ENCODE measurements at places on chromosomes 16 and 17.
A peak's percentile ranks its signal among the peaks of the same experiment; 100 is the strongest.

DNA sequence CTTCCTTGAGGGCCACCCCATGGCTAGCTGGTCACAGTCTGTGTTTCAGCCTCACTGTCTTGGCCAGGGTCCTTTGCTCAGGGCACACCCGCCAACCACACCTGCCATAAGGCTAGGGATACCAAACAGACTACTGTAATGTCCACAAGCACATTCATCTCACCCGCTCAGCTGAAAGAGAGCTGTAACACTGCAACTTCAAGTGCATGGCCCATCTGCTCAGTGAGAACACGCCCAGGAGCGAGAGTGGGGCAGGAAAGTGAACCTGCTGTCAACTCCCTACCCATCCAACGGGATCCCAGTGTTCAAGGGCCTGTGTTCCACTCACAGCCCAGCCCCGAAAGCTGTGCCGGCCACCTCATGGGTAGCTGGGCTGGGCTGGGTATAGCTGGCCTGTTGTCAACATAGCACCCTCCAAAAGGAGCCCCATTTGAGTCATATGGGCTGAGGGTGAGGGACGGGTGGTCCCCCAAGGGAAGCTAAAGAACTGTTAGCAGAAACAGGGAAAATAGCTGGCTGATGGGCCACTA lies 55.7 kb downstream of the SCNN1B start:
- DNase-seq: no peak

DNA sequence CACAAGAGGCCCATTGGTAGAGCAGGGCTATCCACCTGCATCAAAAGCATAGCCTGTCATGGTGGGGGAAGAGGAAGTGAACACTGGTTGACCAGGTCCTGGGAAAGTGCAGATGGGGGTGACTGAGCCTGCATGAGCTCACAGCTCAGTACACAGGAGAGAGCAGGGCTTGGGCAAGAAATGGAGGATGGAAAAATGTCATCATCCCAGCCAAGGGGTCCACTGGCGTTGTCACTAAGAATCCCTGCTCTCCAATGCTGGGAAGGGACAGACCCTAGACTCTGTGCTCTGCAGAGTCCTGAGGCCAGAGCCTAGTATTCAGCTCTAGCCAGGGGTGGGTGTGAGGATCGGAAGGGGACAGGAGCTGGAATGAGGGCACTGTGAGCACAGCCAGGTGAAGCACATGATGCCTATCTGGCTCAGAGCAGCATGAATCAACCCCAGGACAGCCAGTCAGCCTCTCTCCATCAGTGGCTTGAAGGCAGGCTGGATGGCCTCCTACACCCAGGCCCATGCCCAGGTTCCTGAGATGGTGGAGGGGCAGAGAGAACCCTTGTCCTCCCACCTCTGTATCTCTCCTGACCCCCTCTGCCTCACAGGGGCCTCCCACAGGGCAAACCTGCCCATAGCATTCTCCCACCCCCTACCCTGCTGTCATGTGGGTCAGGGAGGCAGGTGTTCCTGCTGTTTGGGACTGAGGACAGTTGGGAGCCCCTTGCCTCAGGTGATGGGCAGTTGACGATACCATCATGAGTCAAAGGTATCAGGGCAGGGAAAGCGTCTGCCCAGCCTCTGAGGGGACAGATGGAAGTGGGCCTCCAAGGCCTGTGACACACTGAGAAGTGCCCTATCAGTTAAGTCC lies 13.8 kb upstream of the CTCF start:
- no peak for DNase-seq

DNA sequence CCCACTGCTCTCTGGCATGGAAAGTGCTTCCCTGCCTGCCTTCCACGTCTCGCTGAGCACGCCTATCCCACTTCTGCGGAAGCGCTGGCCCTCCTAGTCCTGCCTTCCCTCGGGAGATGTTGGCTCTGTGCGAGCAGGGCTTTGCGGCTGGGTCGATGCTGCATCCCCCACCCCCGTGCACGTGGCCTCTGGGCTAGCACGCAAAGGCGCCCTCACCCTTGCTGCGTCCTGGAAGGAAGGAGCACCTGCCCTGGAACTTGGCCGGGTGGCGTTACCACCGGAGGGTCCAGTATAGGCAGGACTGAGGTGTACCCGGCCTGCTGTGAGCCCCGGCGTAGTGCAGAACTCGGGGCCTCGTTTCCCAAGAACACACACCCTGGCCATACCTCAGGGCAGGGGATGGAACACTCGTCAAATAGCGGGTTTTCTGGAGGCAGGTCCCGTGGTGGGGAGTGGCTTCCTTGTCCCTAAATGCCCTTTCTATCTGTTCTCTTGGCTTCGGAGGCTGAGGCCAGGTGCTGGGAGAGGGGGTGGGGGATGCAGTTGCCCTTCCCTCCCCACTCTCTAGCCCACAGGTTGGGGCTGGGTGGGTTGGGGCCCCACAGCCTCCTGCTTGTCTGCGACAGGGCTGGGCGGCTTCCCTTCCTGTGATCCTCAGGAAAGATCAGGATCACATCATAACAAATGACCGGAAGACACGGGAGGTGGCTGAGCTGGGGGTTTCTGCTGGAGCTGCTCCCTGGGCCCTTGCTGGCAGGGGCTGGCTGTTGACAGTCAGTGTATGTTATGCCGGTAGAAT lies 17.4 kb downstream of the BAIAP2 start:
- DNase-seq: no peak

- no peak for DNase-seq
Observed at GRCh38 chr17:29430275-29430674, 40.1 kb downstream of the TAOK1 start.

DNA sequence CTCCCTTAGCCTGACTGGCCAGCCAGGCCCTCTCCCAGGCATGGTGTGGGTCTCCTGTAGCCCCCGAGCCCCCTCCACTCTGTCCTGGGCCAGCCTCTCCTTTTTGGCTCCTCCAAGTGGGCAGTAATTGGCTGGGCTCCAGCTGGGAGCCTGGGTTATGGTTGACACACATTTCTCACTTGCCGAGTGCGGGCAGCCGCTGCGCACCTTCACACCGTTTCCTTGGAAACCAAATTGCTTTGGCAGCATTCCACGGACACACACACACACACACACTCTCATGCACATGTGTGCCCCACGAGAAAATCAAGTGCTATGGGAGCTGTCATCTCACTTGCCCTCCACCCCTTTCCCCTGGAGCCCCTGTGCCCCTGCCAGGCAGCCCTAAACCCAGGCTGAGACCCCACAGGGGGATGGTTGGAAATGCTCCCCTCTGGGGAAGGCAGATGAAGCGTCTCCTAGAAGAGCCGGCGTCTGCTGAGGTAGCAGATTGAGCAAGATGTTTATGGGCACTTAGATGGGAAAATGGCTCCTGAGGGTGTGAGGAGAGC lies 402.7 kb upstream of the TNRC6C start:
- no peak for DNase-seq

DNA sequence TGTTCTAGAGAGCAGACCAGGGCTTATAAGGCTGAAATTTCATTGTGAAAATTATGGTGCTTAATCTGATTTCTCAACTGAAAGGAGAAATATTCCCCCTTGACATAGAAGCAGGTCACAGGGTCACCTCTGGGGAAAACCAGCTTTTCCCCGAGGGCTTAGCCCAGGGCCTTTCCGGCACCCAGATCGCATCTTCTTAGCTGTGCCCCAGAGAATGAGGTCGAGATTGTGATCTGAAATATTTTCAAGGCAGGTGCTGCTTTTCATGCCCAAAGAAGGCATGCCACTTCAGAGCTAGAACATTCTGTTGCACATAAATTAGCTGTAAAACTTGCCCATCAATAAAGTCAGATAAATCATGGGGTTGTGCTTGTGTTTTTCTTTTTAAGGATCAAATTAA lies 25.4 kb upstream of the ARHGAP17 start:
- DNase-seq: peak; percentile 66

GRCh38 chr16:1978476-1979120 lies 2.7 kb downstream of the NOXO1 start:
- no peak for DNase-seq

DNA sequence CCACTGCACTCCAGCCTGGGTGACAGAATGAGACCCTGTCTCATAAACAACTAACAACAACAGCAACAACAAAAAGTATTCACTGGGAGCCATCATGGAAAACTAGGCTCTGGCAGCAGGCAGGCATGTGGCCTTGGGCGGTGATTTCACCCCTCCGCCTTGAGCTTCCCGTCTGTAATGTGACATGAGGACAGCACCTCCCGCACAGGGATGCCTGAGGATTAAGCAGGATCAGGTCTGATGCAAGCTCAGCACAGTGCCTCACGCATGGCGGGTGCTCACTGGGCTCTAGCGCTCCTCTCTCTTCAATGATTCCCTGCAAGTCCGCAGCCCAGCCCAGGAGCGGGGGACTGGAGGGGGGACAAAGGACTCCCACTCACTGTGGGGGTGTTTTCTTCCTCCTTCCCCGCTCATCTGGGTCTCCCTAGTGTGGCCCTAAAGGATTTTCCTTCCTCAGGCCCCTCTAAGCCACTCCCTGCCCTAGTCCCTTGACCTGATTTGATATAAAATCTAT lies 2.8 kb downstream of the PLCD3 start:
- DNase-seq: no peak

GRCh38 chr16:30046178-30046577 lies 15.1 kb upstream of the TLCD3B start:
- no peak for DNase-seq

GRCh38 chr17:82408288-82408937 lies 9.7 kb upstream of the HEXD start:
- DNase-seq: no peak

DNA sequence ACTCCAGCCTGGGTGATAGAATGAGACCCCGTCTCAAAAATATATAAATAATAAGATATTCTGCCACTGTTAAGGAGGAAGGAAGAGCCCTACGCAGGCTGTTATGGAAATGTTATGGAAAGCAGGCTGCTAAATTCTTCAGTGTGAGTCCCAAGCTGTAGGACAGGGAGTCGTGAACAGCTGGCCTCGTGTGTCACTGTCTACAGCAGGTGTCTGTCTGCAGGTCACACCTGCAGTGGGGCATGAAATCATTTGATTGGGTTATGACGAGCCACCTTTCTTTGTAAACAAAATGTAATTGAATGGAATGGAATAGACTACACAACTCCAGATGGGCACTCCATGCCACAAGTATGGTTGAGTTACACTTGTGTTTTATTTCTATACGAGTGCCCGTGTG lies 15.6 kb upstream of the LITAF start:
- DNase-seq: no peak

- DNase-seq: no peak
Observed at GRCh38 chr17:82012640-82013295, 9.9 kb downstream of the CENPX start.

DNA sequence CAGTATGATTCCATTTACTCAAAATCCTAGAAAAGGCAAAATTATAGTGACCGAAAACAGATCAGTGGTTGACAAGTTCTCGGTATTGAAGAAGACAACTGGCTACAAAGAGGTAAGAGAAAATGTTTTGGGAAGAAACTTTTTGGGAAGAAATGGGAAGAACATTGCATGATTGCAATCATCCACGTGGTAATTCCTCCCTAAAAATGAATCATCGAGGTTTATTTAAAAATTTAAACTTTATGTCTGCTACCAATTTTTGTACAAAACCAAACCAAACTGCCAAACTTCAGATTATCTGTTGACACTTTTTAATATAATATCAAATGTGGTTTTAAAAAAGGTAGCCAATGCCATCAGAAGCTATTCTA lies 8.1 kb downstream of the SMURF2 start:
- DNase-seq: no peak

DNA sequence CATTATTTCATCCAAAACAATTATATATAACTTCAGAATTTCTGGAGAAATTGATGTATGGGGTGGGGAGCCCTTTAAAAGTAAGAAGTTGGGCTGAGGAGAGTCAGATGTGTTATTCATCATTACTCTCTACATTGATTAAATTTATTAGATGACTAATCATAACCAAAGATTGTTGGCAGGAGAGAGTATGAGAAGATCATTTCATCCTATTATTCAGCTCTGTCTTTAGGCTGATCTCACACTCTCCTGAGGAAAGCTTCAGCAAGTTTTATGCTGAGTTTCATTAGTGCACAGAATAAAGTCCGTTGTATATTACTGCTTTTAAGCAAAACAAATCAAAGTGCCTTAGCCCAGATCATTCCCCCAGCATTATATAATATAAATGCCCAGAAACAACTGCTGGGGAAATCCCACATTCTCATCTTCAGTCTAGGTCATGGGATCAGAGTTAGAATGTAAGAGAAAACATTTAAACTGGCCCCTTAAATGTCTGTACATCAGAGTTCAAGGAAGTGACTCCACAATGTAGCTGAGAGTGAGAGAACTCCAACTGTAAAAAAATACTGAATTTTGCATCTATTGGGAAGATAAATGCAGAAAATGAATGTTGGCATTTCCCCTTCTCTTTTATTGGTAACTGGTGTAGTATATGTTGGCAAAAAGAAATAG lies 130.1 kb upstream of the HLF start:
- no peak for DNase-seq

DNA sequence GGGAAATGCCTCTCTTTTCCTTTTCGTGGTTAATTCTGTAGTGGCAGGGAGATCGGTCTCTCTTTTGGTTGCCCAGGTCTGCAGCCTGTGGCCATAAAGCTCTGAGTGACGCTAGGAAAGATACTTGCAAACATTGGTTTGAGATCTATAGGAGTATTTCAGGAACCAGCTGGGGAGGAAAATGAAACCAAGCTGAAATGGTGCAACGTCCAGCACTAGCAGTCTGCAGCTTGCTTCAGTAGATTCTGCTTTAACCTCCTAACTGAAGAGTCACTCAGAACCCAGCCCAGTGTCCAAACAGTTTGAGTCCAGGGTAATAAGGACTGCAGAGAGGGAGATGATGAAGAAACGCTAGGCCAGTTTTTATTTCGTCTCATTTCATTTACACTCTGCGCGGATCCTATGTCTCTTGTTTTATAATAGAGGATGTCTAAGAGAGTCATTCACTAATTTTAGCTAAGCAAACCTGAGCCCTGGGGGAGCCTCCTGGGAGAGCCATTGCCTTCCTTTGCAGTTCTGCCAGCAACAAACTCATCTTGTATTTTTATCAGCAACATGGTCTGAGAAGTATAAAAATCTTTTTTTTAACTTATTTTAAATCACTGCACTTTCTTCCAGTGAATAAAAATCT lies 12.0 kb downstream of the SP2 start:
- DNase-seq: no peak

DNA sequence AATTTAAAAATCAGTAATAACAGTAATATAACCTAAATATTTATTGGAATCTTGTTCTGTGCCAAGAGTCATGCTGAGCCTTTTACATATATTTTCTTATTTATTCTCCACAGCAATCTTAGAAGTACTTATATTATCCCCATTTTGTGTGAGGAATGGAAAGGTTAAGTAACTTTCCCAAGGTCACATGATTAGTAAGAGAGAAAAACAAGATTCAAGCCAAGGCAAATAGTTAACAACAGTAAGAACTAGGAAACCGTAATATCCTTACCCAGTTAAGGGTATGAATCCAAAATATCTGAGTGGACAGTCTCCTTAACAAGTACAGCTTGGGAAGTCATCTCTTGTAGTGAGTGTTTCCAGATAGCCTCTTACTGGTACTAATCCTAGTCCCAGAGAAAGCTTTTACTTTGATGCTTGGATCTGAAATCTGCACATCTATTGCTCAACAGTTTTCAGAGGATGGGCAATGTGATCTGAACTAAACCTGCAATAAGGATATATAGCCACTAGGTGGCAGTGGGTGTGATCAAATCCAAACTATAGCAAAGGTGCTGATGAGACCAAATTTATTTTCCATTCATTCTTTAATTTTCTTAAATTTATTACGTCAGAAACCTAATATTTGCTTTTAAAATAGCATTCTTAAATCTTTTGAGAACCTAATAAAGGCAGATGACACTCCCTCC lies 23.3 kb downstream of the SHISA6 start:
- DNase-seq: no peak

- DNase-seq: no peak
Observed at GRCh38 chr17:31825961-31826691, 32.9 kb downstream of the COPRS start.

- no peak for DNase-seq
Observed at GRCh38 chr17:70668938-70669778, 499.8 kb downstream of the KCNJ2 start.

GRCh38 chr17:40862985-40863733 lies 3.9 kb downstream of the KRT12 start:
- DNase-seq: peak; percentile 6

All from GM06990 (cell line).